Sciatic nerve (tissue), 2 donors: ENCODE measurements at places on chromosomes 16 and 17.

DNA sequence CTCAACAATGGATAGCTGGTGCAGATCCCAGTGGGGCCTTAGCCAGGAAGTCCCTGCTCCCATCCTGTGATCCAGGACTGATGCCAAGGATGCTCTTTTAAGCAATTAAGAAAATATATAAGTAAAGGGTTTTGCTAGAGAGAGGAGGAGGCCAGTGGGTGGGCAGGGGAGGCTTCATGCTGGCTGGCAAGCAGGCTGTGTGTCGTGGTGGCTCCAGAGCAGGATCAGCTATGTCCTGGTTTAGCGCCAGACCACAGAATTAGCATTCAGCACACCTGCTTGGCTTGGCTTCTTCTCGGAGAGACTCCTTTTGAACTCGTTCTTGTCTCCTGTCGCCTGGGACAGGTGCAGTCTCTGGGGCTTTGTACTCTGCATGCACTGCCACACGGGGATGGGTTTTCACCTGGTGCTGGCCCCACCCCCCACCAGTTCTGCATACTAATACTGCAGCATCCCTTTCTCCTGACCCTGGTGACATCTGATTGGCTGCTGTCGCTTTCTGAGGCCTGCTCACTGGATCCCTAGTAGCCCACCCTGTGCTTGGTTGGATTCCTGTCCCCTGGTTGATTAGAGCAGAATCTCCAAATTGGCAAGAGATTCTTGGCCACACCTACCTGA lies 66.1 kb downstream of the PLD6 start:
- DNase-seq = no peak

DNA sequence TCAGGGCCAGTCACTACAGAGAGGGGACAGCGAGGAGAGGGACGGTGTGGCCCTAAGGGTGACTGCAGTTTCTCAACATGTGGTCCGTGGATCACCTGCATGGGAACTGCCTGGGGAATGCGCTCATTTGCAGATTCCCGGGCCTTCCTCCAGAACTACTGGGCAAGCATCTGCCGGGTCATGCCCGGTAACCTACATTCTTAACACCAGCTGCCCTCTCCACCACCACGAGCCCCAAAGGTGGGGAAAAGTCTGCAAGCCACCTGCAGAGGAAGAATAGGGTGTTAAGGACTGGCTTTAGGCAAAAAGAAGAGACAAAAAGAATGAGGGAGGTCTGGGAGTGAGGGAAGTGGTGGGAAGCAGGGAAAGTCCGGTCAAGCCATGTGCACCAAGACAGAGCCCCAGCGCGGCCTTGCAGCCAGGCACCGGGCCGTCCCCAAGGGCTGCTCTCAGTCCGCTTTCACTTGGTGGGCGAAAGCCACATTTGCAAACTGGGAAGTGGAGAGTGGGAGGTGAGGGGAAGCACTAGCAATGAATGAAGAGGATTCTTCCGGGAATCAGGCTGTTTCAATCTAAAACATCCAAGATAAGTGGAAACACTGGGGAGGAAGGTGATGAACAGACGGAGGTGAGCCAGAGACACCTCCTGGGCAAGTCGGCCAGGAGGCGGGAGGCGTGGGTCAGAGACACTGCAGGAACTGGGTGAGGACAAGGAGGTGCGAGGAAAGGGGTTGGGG lies 70.3 kb downstream of the N4BP1 start:
- no peak for DNase-seq

DNA sequence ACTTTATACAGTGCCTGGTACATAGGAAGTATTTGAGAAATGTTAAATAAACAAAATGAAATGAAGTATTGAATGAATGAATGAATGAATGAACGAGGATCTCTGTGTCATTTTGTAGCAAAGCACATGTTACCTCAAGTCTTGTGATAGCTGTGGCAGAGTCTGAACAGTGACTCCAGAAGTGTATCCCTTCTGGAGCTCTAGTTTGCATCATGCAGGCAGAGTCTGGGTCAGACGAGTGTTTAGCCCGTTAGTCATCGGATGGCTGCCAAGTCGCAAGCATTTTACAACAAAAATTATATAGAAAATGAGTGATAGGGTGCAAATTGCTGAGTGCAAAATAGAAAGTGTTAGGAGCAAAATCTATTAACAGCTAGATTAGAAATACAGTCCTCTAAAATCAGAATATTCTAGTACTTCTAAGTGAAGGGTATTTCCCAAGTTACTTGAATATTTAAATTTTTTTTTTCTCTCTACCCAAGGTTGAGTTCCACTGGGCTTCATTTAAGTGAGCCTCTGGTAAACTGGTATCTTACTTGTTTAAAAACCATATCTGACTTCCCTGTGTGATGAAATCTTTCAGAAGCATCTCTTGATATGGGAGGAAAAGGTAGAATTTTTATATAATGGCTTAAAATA lies 113.3 kb downstream of the FTO start:
- DNase-seq = no peak

GRCh38 chr17:55825213-55825612 lies 74.4 kb downstream of the PCTP start:
- DNase-seq = no peak

- no peak for DNase-seq
These were observed 23.7 kb downstream of the SOX8 start for GRCh38 chr16:1005286-1005685.

- no peak for DNase-seq
These were observed 3.5 kb upstream of the LCMT1 start for GRCh38 chr16:25108054-25108453.

DNA sequence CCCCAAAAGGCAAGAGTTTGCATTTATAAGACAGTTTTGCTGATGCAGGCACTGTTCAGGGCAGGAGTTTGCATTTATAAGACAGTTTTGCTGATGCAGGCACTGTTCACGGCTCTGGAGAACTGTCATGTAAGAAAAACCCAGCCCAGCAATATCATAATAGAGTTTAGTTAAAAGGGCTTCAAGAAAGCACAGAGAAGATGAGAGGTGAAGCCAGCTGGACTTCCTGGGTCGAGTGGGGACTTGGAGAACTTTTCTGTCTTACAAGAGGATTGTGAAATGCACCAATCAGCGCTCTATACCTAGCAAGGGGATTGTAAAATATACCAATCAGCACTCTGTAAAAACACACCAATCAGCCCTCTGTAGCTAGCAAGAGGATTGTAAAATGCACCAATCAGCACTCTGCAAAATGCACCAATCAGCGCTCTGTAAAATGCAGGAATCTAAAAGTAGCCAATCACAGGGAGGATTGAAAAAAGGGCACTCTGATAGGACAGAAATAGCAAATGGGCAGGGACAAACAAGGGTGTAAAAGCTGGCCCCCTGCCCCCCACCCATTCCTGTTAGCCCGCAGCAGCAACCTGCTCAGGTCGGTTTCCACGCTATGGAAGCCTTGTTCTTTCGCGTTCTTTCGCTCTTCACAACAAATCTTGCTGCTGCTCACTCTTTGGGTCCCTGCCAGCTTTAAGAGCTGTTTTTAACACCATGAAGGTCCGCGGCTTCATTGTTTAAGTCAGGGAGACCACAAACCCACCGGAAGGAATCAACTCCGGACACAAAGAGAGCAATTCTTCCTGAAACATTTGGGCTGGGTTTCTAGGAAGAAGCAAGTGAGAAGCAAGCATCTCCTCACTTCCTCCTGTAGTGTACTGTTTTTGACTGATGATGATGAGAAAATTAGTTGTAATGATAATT lies 1.8 kb upstream of the CBX1 start:
- DNase-seq = no peak

- no peak for DNase-seq
These were observed 375 bp downstream of the STUB1 start for GRCh38 chr16:680625-680945.

- no peak for DNase-seq
These were observed 94.9 kb downstream of the TOX3 start for GRCh38 chr16:52451971-52452421.
